ENCODE measurements at places on chromosomes 1 and 21.

- DNase-seq: no peak
Measured at GRCh38 chr1:67189953-67190352, 23.7 kb downstream of the IL23R start.

- DNase-seq: no peak
Measured at GRCh38 chr1:34270181-34270580, 93.5 kb downstream of the C1orf94 start.

- no peak for DNase-seq
Measured at GRCh38 chr1:230822092-230822581, 46.2 kb downstream of the C1orf198 start.

DNA sequence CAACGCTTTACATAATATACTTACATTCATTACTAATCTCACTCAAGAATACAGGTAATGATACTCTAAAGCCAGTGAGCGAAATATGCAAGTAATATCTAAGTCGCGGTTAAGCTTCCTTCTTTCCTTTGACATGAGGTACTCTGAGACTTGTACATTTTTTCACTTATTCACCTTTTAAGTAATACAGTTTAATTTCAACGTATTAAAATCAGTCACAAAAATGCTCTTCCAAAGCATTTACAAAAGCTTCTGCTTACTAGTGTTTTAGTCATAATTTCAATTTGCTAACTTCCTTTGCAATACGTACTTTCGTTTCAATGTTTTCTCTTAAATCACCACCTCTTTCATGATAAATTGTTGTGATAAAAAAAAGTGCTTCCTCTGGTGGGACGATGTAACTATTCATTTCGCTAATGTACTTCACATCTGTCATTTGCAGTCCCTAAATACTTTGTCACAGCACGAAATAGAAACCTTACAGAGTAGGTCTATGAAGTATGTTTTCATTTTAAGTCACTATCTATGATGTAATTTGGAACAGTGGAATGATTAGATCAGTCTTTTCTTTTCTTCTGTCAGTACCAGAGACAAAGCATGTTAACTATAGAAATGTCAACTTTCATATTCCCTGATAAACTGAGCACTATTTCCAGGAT is 34.0 kb upstream of the ADGRL4 start:
- DNase-seq: no peak

DNA sequence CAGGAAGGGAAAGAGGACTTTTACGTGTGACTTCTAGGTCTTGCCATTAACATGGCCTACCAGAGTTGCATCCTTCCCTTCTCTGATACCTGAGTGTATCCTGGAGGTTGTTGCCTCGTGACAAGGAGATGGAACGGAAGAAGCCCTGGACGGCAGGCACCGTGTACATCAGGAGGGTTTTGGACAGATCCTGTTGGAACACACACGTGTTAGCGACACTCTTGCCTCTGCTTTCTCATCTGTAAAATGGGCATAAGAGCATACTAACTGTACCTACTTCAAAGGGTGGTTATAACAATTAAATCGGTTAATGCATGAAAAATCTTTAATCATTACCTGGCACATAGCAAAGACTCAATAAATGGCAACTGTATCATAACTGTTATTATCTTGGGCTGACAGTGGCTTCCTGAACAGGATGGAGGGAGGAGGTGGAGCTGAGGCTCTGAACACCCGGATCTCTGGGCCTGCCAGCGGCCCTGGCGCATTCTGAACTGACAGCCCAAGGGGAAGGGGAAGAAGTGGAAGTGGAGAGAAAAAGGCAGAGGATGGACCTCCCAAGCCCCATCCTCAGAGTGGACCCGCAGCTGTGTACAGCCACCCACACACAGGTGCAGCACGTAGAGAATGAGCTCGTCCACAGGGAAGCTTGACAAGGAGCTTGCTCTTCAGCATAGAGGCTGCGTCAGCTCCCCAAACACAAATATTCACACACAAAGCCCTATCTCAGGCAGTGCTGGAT is 30.2 kb upstream of the EXOSC10 start:
- no peak for DNase-seq

DNA sequence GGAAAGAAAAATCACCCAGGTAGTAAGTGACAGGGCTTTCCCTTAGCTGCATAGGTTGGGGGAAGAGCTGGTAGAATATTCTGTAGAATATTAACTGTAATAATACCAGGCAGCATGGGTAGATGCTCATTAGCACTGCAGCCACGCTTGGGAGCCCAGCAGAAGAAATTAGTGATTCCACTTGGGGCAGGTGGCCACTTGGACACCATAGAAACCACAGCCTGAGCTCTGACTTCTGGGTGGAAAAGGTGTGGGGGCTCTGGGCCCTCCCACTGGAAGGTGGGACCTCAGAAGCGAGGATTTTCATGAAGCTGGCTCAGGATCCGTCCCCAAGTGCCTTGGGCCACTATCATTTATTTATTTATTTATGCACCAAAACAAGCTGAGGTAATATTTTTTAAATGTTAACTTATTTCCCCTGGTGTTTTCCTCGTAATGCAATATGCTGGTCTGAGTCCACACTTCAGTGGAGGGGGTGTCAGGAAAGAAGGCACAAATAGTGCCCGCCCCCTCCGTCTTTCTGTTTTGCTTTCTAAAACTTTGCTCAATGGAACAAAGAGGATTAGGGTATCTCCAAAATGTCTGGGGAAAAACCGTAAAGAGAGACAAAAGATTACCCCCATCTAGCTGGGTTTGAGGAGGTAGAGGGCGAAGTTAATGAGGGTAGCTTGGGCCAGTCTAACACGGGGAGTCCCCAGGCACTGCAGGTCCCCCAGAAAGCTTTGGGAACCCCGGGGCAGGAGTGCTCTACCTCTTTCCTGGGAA is 75.2 kb upstream of the GADD45A start:
- DNase-seq: peak; percentile 8

DNA sequence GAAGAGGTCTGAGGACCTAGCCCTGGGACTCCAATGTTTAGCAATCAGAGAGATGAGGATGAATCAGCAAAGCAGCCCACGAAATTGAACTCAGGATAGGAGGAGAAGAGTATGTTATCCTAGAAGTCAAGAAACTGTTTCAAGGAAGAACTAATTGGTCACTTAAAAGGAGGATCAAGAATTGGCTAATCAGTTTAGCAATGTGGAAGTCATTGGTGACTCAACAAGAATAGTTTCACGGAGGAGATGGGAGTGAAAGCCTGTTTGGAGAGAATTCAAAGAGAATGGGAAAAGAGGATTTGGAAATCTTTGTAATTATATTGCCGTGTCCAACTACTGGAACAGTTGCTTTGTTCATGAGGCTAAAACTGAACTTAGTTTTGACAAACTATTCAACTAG is 7.4 kb downstream of the HMCN1 start:
- no peak for DNase-seq

- DNase-seq: no peak
Measured at GRCh38 chr1:164272156-164272555, 286.8 kb upstream of the PBX1 start.

DNA sequence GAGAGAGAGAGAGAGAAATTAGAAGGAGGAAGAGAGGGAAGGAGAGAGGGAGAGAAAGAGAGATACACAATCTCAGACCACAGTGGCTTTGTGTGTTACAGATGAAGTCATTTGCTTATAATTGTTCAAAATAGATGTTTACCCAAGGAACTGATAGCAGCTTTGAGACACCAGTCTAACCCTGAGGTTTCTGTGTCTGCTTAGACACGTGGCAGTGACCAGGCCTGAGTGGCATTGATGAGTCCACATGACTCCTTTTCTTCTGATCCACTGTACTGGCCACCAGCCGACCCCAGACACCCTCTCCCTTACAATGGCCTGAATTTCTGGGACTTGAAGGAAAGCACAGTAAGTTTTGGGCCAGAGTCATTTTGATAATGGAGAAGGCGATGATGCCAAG is 104.9 kb downstream of the DUSP10 start:
- DNase-seq: no peak

DNA sequence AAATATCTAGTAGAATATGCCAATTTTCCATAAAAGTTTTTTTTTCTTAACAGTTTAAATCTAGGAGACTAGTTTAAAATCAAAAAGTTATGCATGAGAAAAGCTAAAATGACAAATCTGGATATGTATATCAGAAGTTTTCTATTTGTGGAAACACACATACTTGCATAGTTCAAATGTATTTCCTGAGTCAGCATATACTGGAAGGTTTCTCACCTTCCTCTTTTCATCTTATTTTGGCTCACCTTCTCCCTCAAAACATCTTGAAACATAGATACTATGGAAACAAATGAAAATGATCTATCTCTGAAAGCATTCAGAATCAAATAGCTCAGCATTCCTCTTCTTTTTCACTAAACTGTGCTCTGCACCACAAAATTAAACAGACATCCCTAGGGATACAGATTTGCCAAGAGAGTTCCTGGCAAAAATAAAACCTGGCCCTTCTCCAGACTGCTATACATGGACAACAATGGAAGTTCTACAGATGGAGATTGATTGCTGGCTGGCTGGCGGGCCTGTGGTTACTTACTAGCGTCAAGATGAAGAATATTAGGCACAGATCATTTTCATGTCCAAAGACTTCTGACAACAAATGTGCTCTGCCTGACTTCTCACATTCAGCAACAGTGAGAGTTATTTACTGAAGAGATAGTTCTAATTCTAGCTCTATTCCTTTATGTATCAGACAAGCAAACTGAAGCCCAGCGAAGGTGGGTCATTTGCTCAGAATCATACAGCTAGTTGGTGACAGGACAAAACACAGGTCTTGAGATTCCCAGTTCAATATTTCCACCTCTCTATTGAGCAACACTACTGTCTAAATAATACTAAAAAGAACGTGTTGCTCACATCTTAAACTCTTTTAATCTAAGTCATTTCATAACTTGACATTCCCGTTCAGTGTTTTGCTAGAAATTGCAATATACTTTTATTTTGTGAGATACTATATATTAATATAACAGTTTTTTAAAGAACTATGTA is 26.6 kb downstream of the DIPK1A start:
- no peak for DNase-seq

DNA sequence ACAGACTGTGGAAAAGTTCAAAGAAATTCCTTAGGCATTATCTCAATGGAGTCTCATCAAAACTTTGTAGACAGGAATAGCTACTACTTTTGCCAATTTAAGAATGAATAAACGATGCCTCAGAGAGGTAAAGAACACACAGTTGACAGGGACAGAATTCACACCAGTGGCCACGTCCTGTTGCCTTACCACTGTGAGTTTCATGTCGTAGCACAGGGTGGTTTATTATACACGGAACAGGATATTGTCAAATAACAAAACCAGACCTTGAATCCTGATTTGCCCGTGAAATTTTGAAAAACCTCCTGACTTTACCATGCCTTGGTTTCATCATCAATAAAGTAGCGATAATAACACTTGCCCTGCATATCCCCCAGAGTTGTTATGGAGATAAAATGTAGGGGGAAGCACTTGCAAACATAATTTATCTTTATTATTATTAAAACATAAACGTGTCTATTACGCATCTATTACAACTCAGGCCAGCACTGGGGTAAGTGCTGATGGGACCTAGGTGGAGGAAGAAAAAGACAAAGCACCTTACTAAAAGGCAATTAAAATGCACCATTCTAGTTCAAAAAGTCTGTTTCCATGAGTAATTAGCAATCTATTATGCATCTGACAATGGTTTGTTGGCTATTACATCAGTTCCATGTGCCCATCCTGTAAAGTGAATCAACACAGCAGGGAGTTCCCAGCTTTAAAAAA is 408.1 kb upstream of the RUNX1 start:
- no peak for DNase-seq

DNA sequence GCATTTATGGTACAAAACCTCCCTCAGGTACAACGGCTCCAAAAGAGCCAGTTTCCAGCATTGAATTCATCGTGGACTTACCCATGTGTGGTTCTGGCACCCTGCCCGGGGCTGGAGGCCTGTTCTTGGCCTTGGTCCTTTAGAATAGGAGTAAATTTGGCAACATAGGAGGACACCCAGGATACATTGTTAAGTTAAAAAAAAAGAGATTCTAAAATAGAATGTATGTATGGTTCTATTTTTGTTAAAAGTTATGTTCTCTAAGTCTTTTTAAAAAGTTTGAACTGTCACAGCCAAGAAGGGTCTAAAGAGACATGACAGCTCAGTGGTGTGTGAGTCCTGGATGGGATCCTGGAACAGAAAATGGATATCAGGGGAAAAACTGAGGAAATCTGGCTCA is 25.9 kb downstream of the EPHX1 start:
- no peak for DNase-seq

DNA sequence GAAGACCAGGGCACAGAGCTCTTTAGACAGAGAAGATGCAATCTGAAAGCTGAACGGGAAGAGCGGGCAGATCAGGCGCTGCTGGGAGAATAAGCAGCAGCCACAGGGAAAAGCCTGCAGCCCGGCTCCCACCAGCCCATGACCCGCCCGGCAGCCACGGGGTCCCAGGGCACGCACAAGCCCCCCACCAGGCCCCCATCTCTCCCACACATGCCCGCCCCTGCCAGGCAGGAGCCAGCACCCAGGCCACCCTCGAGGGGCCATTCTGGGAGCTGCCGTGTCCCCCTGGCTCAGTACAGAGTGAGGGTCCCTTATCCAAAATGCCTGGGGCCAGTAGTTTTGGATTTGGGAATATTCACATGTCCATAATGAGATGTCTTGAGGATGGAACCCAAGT is 16.3 kb downstream of the SLC19A1 start:
- DNase-seq: no peak

DNA sequence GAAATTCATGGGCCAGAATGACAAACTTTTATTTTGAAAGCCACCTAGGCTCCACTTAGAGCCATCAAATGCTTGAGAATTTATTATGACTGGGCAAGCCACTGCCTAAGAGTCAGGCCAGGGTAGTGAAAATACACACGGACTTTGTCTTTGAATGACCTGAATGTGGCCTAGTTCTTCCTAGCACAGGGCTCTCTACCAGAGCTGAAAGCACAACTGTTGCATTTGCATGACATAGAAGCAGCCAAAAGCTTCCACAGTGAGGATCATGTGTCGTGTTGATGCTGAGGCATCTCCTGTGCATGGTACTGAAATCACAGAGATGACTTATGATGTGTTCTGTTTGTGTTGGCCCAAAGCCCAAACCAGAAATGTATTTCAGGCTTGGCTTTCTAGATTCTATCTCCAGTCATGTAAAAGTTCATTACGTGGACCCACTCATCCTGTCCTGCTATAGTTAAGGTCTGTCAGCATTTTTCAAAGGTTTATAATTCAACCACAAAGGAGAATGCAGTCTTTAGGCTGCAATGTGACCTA is 164.0 kb upstream of the UBE2U start:
- DNase-seq: no peak

DNA sequence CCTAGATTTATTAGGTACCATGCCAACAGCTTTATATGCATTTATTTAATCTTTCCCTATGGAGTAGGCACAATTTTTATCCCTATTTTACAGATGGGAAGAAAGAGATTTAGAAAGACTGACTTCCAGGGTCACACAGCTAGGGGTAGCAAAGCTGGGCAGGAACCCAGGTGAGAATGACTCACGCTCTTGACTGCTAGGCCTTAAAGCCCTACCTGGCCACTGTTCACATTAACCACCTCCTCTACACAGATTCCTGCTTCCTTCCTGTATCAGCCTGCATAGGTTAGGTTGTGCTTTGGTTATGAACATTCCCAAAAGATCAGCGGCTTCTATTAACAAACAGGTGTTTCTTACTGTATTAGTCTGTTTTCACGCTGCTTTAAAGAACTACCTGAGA is 53.2 kb downstream of the DNAJC6 start:
- no peak for DNase-seq

GRCh38 chr1:70265946-70266345 is 44.8 kb downstream of the SRSF11 start:
- DNase-seq: no peak

All from stimulated activated naive CD8-positive, alpha-beta T cell treated with anti-CD3 and anti-CD28 coated beads, Interleukin-15, Interleukin-2, amounts not matched to agents 100 U/mL and 50 U/mL, for 24 hours (primary cell).